ENCODE measurements at places on chromosomes 6 and 20. TPM values are rescaled to one million over a fixed set of nuclear protein-coding genes. Genes with fewer than 3 reads are reported as not detected.

GRCh38 chr20:10178727-10179313, 39.8 kb upstream of the SNAP25 start:
- H3K36me3 ChIP-seq: no peaks in the 10 kb centered on the region
- no peak overlapping the region for H3K4me3 ChIP-seq
- H3K4me1 ChIP-seq: no peaks in the 10 kb centered on the region
- H3K27me3 ChIP-seq: no peaks in the 10 kb centered on the region
- H3K27ac ChIP-seq: no peak overlapping the region

- H3K27ac ChIP-seq: no peak overlapping the region
- no peak overlapping the region for H3K4me3 ChIP-seq
- no peaks in the 10 kb centered on the region for H3K36me3 ChIP-seq
- no peak for DNase-seq
- H3K4me1 ChIP-seq: no peaks in the 10 kb centered on the region
These were observed 35.2 kb downstream of the JPH2 start for GRCh38 chr20:44151621-44152416.

DNA sequence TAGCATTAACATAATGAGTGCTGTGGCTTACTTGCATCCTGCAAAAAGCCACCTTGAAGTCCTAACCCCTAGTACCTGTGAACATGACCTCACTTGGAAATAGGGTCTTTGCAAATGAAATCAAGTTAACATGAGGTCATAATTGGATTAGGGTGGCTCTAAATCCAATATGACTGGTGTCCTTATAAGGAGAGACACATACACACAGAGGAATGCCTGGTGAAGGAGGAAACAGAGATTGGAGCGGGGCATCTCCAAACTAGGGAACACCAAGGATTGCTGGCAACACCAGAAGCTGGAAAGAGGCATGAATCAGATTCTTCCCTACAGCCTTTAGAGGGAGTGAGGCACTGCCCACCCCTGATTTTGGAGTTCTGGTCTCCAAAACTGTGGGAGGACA, 17.6 kb upstream of the RPS6KA2 start:
- no peaks in the 10 kb centered on the region for H3K27me3 ChIP-seq
- H3K4me1 ChIP-seq: peaks cover 8% of the 10 kb centered on the region
- peaks cover 5% of the 10 kb centered on the region for H3K36me3 ChIP-seq
- no peak for DNase-seq
- H3K27ac ChIP-seq: no peak overlapping the region

GRCh38 chr6:85250586-85251220, 199.2 kb upstream of the NT5E start:
- no peak overlapping the region for H3K4me3 ChIP-seq
- H3K36me3 ChIP-seq: no peaks in the 10 kb centered on the region
- no peak for DNase-seq
- no peaks in the 10 kb centered on the region for H3K4me1 ChIP-seq

GRCh38 chr20:18276821-18277220, 11.5 kb upstream of the ZNF133 start:
- H3K4me3 ChIP-seq: no peak overlapping the region
- no peak overlapping the region for H3K27ac ChIP-seq
- H3K36me3 ChIP-seq: no peaks in the 10 kb centered on the region
- H3K27me3 ChIP-seq: no peaks in the 10 kb centered on the region

- H3K27ac ChIP-seq: no peak overlapping the region
- H3K27me3 ChIP-seq: no peaks in the 10 kb centered on the region
- H3K36me3 ChIP-seq: peaks cover 47% of the 10 kb centered on the region
- no peak for DNase-seq
- no peak overlapping the region for H3K4me3 ChIP-seq
These were observed 10.7 kb upstream of the C20orf204 start for GRCh38 chr20:64025101-64025825.

GRCh38 chr6:29183594-29183993, 12.9 kb downstream of the OR2J2 start:
- H3K4me3 ChIP-seq: no peak overlapping the region
- no peaks in the 10 kb centered on the region for H3K27me3 ChIP-seq
- no peak overlapping the region for H3K27ac ChIP-seq
- no peak for DNase-seq
- H3K4me1 ChIP-seq: no peaks in the 10 kb centered on the region

GRCh38 chr6:52976591-52977035, 18.5 kb downstream of the GSTA4 start:
- no peak for DNase-seq
- H3K27ac ChIP-seq: no peak overlapping the region
- H3K27me3 ChIP-seq: no peaks in the 10 kb centered on the region
- H3K4me1 ChIP-seq: no peaks in the 10 kb centered on the region
- H3K4me3 ChIP-seq: no peak overlapping the region

MUC21 gene
- total RNA-seq: not detected

DEFB123 gene
- not detected for total RNA-seq

SLC22A1 gene
- 0.45 TPM for total RNA-seq

KCNS1 gene
- 1.9 TPM for total RNA-seq

HLA-DOB gene
- total RNA-seq: not detected

All from H1 (cell line).